Activated CD4-positive, alpha-beta T cell treated with anti-CD3 and anti-CD28 coated beads, Interleukin-2, amount 10 ng/mL, durations not matched to agents 7 days and 5 days (primary cell): ENCODE measurements at places on chromosomes 5 and 9. TPM values are rescaled to one million over a fixed set of nuclear protein-coding genes. Genes with fewer than 3 reads are reported as not detected.

DNA sequence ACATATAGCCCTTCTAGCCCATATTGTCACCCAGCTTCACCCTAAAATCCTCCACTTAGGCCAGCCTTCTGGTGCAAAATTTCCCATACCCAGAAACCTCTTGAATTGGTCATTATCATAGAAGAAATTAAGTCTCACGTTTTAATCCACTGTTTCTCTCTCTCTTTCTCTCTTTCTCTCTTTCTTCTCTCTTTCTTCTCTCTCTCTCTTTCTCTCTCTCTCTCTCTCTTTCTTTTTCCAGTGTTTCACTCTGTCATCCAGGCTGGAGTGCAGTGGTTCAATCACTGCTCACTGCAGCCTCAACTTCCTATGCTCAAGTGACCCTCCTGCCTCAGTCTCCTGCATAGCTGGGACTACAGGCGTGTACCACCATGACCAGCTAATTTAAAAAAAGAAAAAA lies 363.4 kb downstream of the TMEM167A start:
- no peaks in the 10 kb centered on the region for H3K4me1 ChIP-seq
- no peak for DNase-seq
- H3K4me3 ChIP-seq: no peak overlapping the region
- H3K27ac ChIP-seq: no peak overlapping the region
- H3K27me3 ChIP-seq: no peaks in the 10 kb centered on the region
- H3K36me3 ChIP-seq: no peaks in the 10 kb centered on the region

DNA sequence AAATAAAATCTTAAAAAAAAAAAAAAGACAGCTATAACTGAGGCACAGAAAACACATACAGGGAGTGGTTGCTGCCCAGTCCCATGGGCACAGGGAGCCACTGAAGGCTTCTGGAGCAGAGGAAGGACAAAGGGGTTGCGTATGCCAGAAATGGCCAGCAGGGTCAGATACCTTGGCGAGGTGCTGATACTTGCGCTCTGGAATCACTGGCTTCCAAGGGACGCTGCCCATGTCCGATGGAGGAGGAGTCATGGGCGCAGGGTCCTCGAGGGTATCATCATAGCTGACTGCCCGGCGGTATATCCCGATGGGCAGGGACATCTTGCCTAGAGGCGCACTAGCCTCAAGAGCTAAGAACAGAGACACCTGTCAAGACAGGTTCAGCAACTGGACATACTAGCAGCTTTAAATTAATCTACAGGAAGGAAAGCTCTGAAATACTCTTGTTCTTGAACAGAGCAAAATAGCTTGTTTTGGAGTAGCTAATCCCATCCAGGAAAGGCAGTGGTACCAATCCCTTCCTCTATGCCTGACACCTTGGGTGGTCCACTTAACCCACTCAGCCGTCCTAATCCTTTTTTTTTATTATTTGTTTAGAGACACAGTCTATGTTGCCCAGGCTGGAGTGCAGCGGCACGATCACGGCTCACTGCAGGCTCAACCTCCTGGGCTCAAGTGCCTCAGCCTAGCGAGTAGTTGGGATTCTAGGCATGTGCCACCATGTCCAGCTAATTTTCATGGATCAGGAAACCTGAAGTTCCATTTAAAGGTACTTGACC lies 6.0 kb downstream of the KIAA1191 start:
- no peak overlapping the region for H3K27ac ChIP-seq
- H3K4me3 ChIP-seq: no peak overlapping the region
- H3K27me3 ChIP-seq: no peaks in the 10 kb centered on the region
- DNase-seq: no peak
- H3K4me1 ChIP-seq: peaks cover 25% of the 10 kb centered on the region

GRCh38 chr9:95081998-95082397 lies 235.5 kb downstream of the FANCC start:
- no peak for DNase-seq
- no peaks in the 10 kb centered on the region for H3K27me3 ChIP-seq
- H3K27ac ChIP-seq: no peak overlapping the region
- H3K4me3 ChIP-seq: no peak overlapping the region

DNA sequence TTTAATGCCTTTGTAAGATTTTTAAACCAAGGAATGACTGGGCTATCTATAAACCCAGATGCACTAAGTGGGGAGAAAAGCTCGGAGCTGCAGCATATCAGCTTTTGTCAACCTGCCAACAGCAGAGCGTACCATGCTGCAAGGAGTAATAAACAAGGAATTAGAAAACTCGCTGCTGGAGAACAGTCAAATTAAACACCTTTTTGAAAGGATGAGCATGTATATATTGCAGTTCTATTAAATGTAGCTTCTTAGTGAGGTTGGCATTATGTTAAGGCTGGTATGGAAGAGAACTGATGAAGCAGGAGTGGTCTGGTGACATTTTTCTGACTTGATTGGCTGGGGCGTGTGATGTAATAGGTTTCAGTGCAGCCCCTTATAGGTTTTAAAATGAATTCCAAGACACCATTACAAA lies 74.7 kb downstream of the PIK3R1 start:
- no peak overlapping the region for H3K4me3 ChIP-seq
- no peak overlapping the region for H3K27ac ChIP-seq
- peaks cover 49% of the 10 kb centered on the region for H3K36me3 ChIP-seq
- H3K27me3 ChIP-seq: no peaks in the 10 kb centered on the region
- no peak for DNase-seq

- H3K4me3 ChIP-seq: no peak overlapping the region
- peaks cover 8% of the 10 kb centered on the region for H3K27me3 ChIP-seq
- no peaks in the 10 kb centered on the region for H3K36me3 ChIP-seq
- H3K27ac ChIP-seq: no peak overlapping the region
- H3K4me1 ChIP-seq: no peaks in the 10 kb centered on the region
- DNase-seq: no peak
Measured at GRCh38 chr9:126536131-126536530, 77.6 kb upstream of the LMX1B start.

GRCh38 chr5:79955356-79955895 lies 35.6 kb downstream of the MTX3 start:
- no peaks in the 10 kb centered on the region for H3K36me3 ChIP-seq
- H3K4me3 ChIP-seq: no peak overlapping the region

Gene DBH
- total RNA-seq: not detected

Gene SPATA31A3
- total RNA-seq: not detected

DNA sequence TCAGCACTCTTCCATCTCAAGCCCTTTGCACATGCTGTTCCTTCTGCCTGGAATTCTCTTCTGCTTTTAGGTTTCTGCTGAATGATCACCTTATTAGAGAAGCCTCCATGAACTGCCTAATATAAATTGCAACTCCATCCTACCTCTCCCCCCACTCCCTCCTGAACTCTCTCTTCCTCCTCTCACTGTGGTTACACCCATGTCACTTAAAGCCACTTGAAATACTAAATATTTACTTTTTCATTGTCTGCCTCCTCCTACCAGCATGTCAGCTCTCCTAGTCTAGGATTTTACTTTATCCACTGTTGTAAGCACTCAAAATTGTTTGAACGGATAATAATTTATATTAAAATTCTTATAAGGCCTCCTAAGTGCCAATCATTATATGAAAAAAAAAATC lies 43.8 kb downstream of the ACTL7B start:
- H3K27me3 ChIP-seq: peaks cover 11% of the 10 kb centered on the region
- peaks cover 2% of the 10 kb centered on the region for H3K4me1 ChIP-seq
- H3K4me3 ChIP-seq: no peak overlapping the region
- H3K27ac ChIP-seq: no peak overlapping the region
- H3K36me3 ChIP-seq: no peaks in the 10 kb centered on the region

GRCh38 chr5:131386124-131386523 lies 122.3 kb downstream of the CDC42SE2 start:
- no peak overlapping the region for H3K4me3 ChIP-seq
- no peak overlapping the region for H3K27ac ChIP-seq
- peaks cover 82% of the 10 kb centered on the region for H3K4me1 ChIP-seq
- H3K36me3 ChIP-seq: peaks cover 65% of the 10 kb centered on the region
- no peak for DNase-seq

- peak overlapping the region; percentile 25 for H3K27ac ChIP-seq
- peaks cover 45% of the 10 kb centered on the region for H3K36me3 ChIP-seq
- H3K4me3 ChIP-seq: no peak overlapping the region
Measured at GRCh38 chr9:5799314-5799713, 33.6 kb downstream of the ERMP1 start.

DNA sequence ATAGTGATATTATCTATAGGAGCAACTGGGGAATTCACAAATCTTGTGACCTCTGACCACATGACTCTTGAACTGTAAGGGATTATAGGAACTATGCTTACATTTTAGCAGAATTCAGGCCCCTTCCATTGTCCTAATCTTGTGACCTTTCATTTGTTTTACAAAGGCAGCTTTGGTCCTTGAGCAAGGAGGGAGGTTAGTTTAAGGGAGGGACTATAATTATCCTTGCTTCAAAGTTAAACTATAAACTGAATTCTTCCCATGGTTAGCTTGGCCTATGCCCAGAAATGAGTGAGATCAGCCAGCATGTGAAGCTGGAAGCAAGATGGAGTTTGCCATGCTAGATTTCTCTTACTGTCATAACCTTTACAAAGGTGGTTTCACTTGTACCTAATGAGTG lies 51.2 kb downstream of the TARS1 start:
- no peaks in the 10 kb centered on the region for H3K36me3 ChIP-seq
- H3K4me1 ChIP-seq: no peaks in the 10 kb centered on the region
- no peak for DNase-seq
- H3K4me3 ChIP-seq: no peak overlapping the region
- H3K27ac ChIP-seq: no peak overlapping the region

Gene NTRK2
- 2.3 TPM for total RNA-seq

- peak overlapping the region; percentile 99 for H3K4me3 ChIP-seq
- H3K27me3 ChIP-seq: no peaks in the 10 kb centered on the region
- peak overlapping the region; percentile 100 for H3K27ac ChIP-seq
- H3K36me3 ChIP-seq: peaks cover 20% of the 10 kb centered on the region
Measured at GRCh38 chr5:42993516-42994245, 46.4 kb downstream of the ANXA2R start.

- H3K4me3 ChIP-seq: no peak overlapping the region
- DNase-seq: no peak
- H3K27me3 ChIP-seq: peaks cover 21% of the 10 kb centered on the region
- no peaks in the 10 kb centered on the region for H3K36me3 ChIP-seq
- H3K27ac ChIP-seq: no peak overlapping the region
Measured at GRCh38 chr9:127319366-127320114, 55.0 kb downstream of the GARNL3 start.

Gene PPWD1
- total RNA-seq: 61.7 TPM

GRCh38 chr9:123389698-123390097 lies 33.7 kb downstream of the CRB2 start:
- no peaks in the 10 kb centered on the region for H3K27me3 ChIP-seq
- H3K4me3 ChIP-seq: no peak overlapping the region
- H3K27ac ChIP-seq: no peak overlapping the region

GRCh38 chr5:175098301-175098700 lies 345.7 kb downstream of the DRD1 start:
- H3K36me3 ChIP-seq: no peaks in the 10 kb centered on the region
- H3K27me3 ChIP-seq: peaks cover 6% of the 10 kb centered on the region
- no peak overlapping the region for H3K27ac ChIP-seq
- DNase-seq: no peak
- H3K4me1 ChIP-seq: no peaks in the 10 kb centered on the region

DNA sequence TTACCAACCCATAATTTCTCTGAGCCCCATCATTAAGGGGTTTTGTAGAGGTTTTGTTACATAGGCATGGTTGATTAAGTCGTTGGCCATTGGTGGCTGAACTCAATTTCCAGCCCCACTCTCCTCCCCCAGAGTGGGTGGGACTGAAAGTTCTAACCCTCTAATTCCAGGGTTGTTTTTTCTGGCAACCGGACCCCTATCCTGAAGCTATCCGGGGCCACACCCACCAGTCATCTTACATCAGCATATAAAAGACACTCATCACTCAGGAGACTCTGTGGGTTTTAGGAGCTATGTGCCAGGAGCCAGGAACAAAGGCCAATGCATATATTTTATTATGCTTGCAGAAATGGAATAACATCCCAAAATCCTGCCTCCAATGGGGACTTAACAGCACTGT lies 186.0 kb downstream of the NXNL2 start:
- no peak overlapping the region for H3K27ac ChIP-seq
- H3K4me3 ChIP-seq: no peak overlapping the region
- no peak for DNase-seq
- H3K36me3 ChIP-seq: no peaks in the 10 kb centered on the region
- H3K27me3 ChIP-seq: peaks cover 25% of the 10 kb centered on the region

GRCh38 chr5:83077662-83078261 lies 415 bp downstream of the XRCC4 start:
- peaks cover 26% of the 10 kb centered on the region for H3K36me3 ChIP-seq
- peak overlapping the region; percentile 99 for H3K27ac ChIP-seq
- DNase-seq: peak; percentile 23
